ENCODE measurements at places on chromosomes 12 and 14.

DNA sequence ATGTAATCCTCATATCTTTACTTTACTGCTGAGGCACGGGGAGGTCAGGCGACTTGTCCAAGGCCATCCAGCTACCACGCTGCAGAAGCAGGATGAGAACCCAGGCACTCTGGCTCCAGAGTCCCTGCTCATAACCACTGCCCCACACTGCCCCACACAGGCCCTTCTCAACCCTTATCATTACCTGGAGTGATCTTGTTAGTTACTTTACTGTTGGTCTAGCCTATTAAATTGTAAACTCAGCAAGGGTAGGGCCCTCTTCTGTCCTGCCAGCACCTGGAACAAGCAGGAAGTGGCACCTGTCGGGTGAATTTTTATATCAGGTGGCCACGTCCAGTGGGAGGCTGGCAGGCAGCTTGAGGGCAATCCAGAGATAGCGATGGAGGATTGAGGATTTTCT is 12.2 kb downstream of the FAIM2 start:
- no peak for DNase-seq

- DNase-seq = peak; percentile 18
Measured at GRCh38 chr14:53902307-53902706, 54.3 kb downstream of the BMP4 start.

GRCh38 chr12:49762468-49762847 is 21.1 kb downstream of the TMBIM6 start:
- no peak for DNase-seq

- DNase-seq = no peak
Measured at GRCh38 chr14:70289138-70289537, 70.3 kb downstream of the COX16 start.

DNA sequence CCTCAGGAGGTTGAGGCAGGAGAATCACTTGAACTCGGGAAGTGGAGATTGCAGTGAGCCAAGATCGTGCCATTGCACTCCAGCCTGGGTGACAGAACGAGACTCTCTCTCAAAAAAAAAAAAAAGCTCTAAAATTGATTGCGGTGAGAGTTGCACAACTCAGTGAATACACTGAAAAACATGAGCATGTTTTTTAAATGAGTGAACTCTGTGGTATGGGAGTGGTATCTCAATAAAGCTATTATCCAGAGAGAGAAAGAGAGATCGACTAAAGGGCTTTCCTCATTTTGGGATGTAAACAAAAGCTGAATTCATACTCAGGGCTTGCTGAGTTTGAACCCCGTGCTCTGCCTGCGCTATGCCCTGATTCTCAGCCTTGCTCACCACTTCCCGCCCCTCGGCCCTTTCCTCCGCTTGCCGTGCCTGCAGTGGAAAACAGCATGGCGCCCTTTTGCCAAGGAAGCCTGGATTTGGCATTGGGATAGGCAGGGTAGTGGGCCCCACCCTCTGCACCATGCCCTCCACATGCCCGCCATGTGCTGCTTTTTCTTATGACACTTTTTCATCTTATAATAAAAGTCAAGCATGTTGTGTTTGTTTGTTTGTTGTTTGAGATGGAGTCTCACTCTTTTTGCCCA is 102.5 kb downstream of the LGMN start:
- peak; percentile 41 for DNase-seq

GRCh38 chr14:81523016-81523415 is 10.6 kb downstream of the SEL1L start:
- no peak for DNase-seq
